Kidney (tissue), 22 donors: ENCODE measurements at places on chromosomes 4 and X. TPM values are rescaled to one million over a fixed set of nuclear protein-coding genes. Genes with fewer than 3 reads are reported as not detected.

DNA sequence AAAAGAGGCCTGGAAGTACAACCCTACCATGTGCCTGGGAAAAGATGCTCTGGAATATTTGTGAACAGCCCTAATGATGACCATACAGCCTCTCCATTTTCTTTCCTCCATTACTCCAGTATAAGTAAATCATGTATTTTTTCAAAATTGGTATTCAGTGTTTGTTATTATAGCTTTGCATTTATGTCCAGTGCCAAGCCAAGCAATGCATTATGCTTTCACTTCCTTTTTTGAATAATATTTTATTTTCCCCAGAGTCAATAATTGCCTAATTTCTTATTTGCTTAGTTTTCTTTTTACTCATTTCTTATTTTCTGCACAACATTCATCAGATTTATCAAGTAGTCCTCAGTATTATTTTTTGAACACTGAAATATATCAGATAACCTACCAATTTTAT is 49.3 kb upstream of the EOLA2 start:
- H3K27me3 ChIP-seq, result no peaks in the 10 kb centered on the region
- DNase-seq, result no peak

- DNase-seq, result no peak
- no peaks in the 10 kb centered on the region for H3K4me1 ChIP-seq
- no peaks in the 10 kb centered on the region for H3K36me3 ChIP-seq
- no peak overlapping the region for H3K4me3 ChIP-seq
These were observed 57.3 kb upstream of the AP1S2 start for GRCh38 chrX:15911734-15912550.

The FRMD7 gene
- polyA plus RNA-seq, result 2.5 TPM

The GRIA3 gene
- polyA plus RNA-seq, result 5.8 TPM

The CCDC120 gene
- polyA plus RNA-seq, result 5.2 TPM

DNA sequence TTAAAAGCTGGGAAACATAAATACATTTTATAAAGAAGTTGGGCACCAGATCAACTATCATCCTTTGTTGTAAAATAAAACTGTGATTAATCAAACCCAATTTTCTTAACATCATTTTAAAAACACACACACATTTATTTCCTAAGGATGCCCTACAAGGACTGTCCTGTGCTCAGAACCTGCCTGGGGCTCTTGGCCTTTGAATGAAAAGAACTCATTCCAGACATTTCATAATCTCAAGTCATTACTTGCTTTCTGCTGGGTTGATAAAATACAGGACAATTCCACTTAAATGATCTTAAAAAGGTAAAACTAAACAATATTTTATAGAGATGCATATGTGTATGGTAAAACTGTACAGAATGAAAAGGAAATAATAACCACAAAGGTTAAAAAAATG is 2.8 kb downstream of the SH3D19 start:
- no peak overlapping the region for H3K27ac ChIP-seq
- no peaks in the 10 kb centered on the region for H3K27me3 ChIP-seq
- no peak for DNase-seq
- no peaks in the 10 kb centered on the region for H3K36me3 ChIP-seq
- H3K4me1 ChIP-seq, result peaks cover 16% of the 10 kb centered on the region

GRCh38 chr4:66639361-66639760 is 905.9 kb downstream of the CENPC start:
- peak; percentile 3 for DNase-seq
- H3K27ac ChIP-seq, result no peak overlapping the region
- no peak overlapping the region for H3K4me3 ChIP-seq
- H3K27me3 ChIP-seq, result no peaks in the 10 kb centered on the region
- H3K4me1 ChIP-seq, result no peaks in the 10 kb centered on the region
- no peaks in the 10 kb centered on the region for H3K36me3 ChIP-seq
